ENCODE measurements at places on chromosomes 5 and 9. TPM values are rescaled to one million over a fixed set of nuclear protein-coding genes. Genes with fewer than 3 reads are reported as not detected.

The PNPLA7 gene
- 1.8 TPM for total RNA-seq

The FRRS1L gene
- 0.41 TPM for total RNA-seq

- H3K27ac ChIP-seq: no peak overlapping the region
- H3K4me3 ChIP-seq: no peak overlapping the region
- peaks cover 10% of the 10 kb centered on the region for H3K4me1 ChIP-seq
- DNase-seq: peak; percentile 82
- H3K36me3 ChIP-seq: no peaks in the 10 kb centered on the region
Observed at GRCh38 chr5:112848116-112848811, 12.8 kb upstream of the SRP19 start.

DNA sequence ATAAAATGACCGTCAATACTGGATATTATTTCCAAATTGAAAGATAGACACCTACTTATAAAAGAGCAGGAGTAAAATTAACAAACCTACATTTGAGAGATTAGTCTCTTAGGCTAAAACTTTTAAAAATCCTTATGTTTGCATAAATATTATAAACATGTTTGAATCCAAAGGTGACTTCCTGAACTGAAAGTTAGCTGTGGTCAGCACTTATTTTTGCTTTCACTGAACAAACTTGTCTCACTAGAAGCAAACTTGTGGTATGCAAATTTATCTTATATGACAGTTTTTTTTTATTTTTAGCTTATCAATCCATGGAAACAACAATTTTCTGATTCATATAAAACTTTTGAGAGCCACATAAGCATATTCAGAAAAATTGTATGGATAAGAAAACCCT lies 502.6 kb upstream of the COX7C start:
- H3K27ac ChIP-seq: no peak overlapping the region
- H3K4me3 ChIP-seq: no peak overlapping the region
- no peaks in the 10 kb centered on the region for H3K27me3 ChIP-seq
- no peak for DNase-seq

The SURF6 gene
- total RNA-seq: 36.6 TPM

DNA sequence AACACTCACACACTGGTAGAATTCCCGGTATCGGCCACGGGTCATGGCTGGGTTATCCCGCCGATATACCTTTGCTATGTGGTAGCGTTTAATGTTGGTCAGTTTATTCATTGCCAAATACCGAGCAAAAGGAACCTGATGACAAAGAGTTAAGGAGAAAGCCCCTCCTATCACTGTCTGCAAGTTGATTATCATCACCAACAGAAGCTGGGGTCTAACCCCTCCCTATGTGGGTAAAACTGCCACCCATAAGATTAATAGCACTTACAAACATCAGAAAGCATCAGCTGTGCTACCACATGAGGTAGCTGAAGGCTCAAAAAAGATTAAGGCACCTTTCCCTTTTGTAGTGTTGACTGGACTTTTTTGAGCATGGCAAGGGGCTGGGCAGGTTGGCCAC lies 5.6 kb upstream of the DND1 start:
- no peak for DNase-seq
- H3K4me3 ChIP-seq: no peak overlapping the region
- H3K4me1 ChIP-seq: no peaks in the 10 kb centered on the region
- H3K27ac ChIP-seq: no peak overlapping the region
- no peaks in the 10 kb centered on the region for H3K27me3 ChIP-seq

DNA sequence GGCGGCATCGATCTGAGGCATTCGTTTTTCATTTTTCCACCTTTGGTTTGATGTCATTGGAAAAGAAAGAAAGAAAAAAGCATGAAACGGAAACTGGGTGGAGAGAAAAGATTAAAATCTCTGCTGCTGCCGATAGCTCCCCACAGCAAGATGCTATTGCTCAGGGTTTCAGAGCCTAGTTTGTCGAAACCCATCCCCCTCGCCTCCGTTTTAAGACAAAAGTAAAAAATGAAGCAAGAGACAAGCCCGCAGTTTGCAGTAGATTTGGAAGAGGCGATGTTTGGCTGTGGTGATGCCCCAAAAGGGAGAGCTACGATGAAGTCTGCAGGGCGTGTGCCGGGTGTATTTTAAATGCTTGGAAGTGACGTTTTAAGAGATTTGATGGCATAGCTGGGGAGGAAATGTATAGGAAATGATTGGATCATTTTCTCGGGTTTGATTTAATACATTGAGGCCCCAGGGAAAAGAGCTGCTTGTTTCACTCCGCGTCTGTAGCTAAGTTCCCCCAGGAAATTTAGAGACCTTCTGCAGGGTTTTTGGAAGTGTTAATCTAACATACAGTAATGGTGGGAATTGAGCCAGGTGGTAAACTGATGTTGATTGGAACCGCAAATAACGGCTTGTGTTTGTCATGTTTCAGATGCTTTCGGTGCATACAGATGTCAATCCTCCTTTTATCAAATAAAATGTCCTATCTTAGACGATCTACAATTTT lies 909 bp downstream of the NDFIP1 start:
- no peaks in the 10 kb centered on the region for H3K27me3 ChIP-seq
- peak overlapping the region; percentile 86 for H3K27ac ChIP-seq
- H3K36me3 ChIP-seq: no peaks in the 10 kb centered on the region
- peak; percentile 44 for DNase-seq

DNA sequence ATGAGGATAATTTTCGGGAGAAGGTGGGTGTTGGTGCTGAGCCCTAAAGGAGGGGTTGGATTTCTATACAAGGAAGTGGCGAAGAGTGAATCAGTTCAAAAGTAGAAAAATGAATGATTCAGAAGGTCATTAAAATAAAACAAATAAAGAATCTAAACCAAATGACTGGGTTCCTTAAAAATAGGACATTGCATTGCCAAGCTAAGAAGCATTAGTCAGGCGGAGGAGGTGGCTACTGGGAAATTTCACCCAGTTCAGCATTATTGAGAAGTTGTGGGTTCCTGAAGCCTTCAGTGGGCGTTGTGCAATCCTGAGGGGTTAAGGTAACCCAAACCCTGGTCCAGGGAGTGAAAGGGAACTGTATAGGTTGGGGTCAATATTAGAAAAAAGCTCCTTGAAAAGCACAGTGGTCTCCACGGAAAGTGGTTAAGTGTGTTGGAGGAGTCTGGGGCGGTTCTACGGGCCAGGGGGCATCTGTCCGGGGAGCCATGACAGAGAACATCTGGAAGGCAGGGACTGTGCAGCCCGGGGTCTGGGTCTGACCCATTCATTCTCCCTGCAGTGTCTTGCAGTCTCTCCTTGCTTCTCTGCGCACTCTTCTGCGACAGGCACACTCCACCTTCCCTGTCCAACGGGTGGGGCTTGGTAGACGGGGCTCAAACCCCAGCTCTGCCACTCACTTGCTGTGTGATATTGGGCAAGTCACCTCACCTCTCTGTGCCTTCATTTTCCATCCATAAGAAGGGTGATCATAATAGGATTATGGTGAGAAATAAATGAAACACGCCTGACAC lies 27.6 kb upstream of the DUSP1 start:
- no peaks in the 10 kb centered on the region for H3K36me3 ChIP-seq
- DNase-seq: no peak
- H3K27me3 ChIP-seq: no peaks in the 10 kb centered on the region
- no peak overlapping the region for H3K27ac ChIP-seq
- no peak overlapping the region for H3K4me3 ChIP-seq

The FIBCD1 gene
- total RNA-seq: 0.19 TPM

The TMEM215 gene
- total RNA-seq: not detected

The PCDHB13 gene
- 1.8 TPM for total RNA-seq

DNA sequence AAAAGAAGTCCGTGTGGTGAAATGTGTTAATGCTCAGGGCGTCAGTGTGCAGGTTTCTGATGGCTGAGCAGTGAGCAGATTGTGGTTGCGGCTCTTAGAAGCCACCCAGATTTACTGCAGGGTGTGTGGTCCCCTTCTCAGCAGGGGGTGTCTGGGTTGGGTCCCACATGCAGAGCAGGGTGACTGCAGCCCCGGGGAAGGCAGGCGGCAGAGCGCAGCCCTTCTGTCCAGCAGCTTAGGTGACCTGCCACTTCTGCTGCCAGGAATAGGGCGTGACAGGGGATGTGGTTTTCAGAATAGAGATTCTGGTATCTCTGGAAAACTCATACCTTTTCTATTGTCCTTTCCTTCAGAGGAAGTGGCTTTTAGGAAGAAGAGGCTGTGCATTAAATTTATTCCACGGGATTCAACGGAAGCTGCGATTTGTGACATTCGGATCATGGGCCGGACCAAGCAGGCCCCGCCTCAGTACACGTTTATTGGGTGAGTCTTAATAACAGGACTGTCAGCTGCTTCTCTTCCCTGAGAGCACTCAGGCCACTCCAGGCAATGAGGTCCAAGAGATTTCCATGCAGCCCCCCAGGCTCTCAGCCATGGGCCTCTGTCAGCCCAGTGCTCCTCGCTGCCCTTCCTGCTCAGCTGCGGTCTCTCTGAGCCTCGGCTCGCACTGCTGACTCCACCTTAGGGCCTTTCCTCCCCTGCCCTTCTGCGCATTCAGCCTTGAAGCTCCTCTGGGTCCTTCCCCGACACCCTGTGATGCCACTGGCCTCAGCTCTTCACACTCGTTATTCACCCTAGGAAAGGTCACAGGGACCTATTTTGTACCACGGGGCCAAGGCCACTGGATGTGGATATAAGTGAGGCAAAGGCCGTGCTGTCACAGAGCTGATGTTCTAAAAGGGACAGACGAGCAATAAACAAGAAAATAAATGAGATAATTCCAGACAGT lies 65.4 kb downstream of the MVB12B start:
- peaks cover 6% of the 10 kb centered on the region for H3K4me1 ChIP-seq
- no peak for DNase-seq
- no peaks in the 10 kb centered on the region for H3K27me3 ChIP-seq
- no peak overlapping the region for H3K4me3 ChIP-seq
- no peak overlapping the region for H3K27ac ChIP-seq
- peaks cover 8% of the 10 kb centered on the region for H3K36me3 ChIP-seq

The PURA gene
- total RNA-seq: 12.3 TPM

- H3K4me1 ChIP-seq: peaks cover 23% of the 10 kb centered on the region
- DNase-seq: peak; percentile 33
- peak overlapping the region; percentile 98 for H3K4me3 ChIP-seq
- no peaks in the 10 kb centered on the region for H3K36me3 ChIP-seq
- peak overlapping the region; percentile 94 for H3K27ac ChIP-seq
- H3K27me3 ChIP-seq: no peaks in the 10 kb centered on the region
Observed at GRCh38 chr5:135399794-135400542, 937 bp upstream of the MACROH2A1 start.

The C9orf85 gene
- 9.4 TPM for total RNA-seq

GRCh38 chr5:124515497-124516245 lies 230.8 kb downstream of the ZNF608 start:
- H3K4me3 ChIP-seq: no peak overlapping the region
- no peaks in the 10 kb centered on the region for H3K36me3 ChIP-seq

- H3K27me3 ChIP-seq: peaks cover 10% of the 10 kb centered on the region
- no peak overlapping the region for H3K4me3 ChIP-seq
- no peaks in the 10 kb centered on the region for H3K36me3 ChIP-seq
- no peak for DNase-seq
Observed at GRCh38 chr5:177996660-177997318, 747 bp upstream of the PROP1 start.

DNA sequence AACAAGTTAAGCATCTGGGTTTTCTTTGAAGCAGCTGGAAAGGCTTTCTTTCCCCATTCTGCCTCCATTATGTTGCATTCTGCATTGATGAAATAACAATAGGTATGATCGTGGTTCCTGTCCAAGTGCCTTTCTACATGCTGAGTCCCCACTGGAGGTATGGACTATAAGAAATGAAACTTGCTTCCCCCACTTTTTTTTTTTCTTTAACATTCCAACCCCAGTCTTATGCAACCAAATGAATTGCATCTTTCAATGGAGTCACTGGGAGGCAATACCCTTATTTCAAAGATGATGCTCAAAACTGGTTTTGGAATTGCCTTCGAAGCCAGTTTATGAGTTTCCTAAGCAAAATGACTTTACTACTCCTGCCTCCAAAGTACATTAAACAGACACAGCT lies 58.9 kb downstream of the ARSB start:
- no peaks in the 10 kb centered on the region for H3K36me3 ChIP-seq
- no peak overlapping the region for H3K4me3 ChIP-seq
- DNase-seq: no peak
- peaks cover 10% of the 10 kb centered on the region for H3K4me1 ChIP-seq

GRCh38 chr5:27908341-27908740 lies 870.0 kb upstream of the CDH9 start:
- DNase-seq: peak; percentile 6
- H3K4me1 ChIP-seq: no peaks in the 10 kb centered on the region
- H3K36me3 ChIP-seq: no peaks in the 10 kb centered on the region
- no peak overlapping the region for H3K27ac ChIP-seq
- no peaks in the 10 kb centered on the region for H3K27me3 ChIP-seq

The ADAMTS2 gene
- total RNA-seq: 0.11 TPM

The FSD1L gene
- 9.8 TPM for total RNA-seq

The SPINK5 gene
- not detected for total RNA-seq

The MUSK gene
- total RNA-seq: not detected

- no peak overlapping the region for H3K4me3 ChIP-seq
- H3K27me3 ChIP-seq: no peaks in the 10 kb centered on the region
- no peak overlapping the region for H3K27ac ChIP-seq
- no peak for DNase-seq
- H3K4me1 ChIP-seq: no peaks in the 10 kb centered on the region
Observed at GRCh38 chr5:156670615-156671014, 179.5 kb upstream of the PPP1R2B start.

- peak overlapping the region; percentile 69 for H3K4me3 ChIP-seq
- DNase-seq: peak; percentile 96
- H3K27ac ChIP-seq: peak overlapping the region; percentile 98
- peaks cover 22% of the 10 kb centered on the region for H3K4me1 ChIP-seq
- H3K36me3 ChIP-seq: no peaks in the 10 kb centered on the region
Observed at GRCh38 chr5:141040093-141040770, 10.9 kb upstream of the PCDHB1 start.

The LRRC8A gene
- 53.6 TPM for total RNA-seq

DNA sequence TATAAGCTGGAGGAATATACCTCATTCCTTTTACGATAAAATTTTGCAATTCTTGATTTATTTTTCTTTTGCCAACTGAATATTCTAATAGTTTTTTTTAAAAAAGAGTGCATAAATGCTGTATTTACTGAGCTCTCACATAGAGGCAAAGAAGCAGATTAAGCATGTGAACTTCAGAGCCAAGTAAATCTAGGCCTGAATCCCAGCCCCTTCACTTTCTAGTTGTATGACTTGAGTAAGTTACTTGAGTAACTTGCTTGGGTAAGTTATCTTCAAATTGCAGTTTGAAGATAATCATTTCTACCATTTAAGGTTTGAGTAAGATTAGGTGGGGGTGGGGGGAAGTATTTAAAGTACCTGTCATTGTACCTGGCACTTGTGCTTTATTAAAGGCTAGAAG lies 21.8 kb downstream of the LURAP1L start:
- no peak overlapping the region for H3K27ac ChIP-seq
- no peak overlapping the region for H3K4me3 ChIP-seq
- DNase-seq: no peak
- H3K27me3 ChIP-seq: no peaks in the 10 kb centered on the region

The GHR gene
- total RNA-seq: not detected

The IFNB1 gene
- total RNA-seq: not detected

- no peaks in the 10 kb centered on the region for H3K4me1 ChIP-seq
- H3K27ac ChIP-seq: no peak overlapping the region
- H3K27me3 ChIP-seq: no peaks in the 10 kb centered on the region
- DNase-seq: no peak
- no peak overlapping the region for H3K4me3 ChIP-seq
Observed at GRCh38 chr9:72769546-72769945, 183.3 kb downstream of the ALDH1A1 start.

The C9 gene
- total RNA-seq: not detected
